Umbilical cord (tissue), 2 donors: ENCODE measurements at places on chromosomes 4 and X.

GRCh38 chr4:183960046-183960420 is 54.9 kb downstream of the STOX2 start:
- peak; percentile 82 for DNase-seq

DNA sequence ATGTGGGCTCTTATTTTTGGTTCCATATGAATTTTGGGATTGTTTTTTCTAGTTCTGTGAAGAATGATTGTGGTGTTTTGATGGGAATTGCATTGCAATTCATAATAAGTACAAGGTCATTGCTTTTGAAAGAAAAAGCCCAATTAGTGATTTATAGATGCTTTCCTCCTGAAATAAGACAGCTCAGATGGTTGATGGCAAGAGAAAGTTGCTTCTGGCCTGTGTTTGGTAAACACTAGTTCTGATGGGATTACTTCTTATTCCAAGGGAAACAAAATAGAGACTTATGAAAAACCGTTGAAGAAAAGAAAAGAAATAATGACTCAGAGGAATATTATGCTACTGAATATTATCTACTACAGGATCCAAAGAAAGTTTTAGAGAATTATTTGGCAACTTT is 144.9 kb downstream of the SPANXA1 start:
- no peak for DNase-seq

DNA sequence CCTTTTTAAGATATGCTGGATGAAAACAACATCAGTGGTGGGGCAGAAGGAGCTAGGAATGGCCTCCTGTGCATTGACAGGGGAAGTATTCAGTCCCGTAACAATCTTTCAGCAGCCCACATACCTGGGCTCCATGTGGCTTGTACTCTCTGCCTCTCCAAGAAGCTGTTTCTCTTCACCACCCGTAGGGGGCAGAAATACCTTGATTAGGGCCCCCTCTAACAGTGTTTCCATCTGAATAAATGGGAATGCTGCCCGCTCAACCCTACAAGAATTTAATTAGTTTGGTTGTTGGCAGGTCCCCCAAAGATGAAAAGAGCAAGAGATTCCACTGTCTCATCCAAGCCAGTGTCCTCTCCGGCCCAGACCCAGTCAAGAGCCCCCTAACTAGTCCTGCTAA is 155.2 kb downstream of the SMIM20 start:
- DNase-seq, result no peak

DNA sequence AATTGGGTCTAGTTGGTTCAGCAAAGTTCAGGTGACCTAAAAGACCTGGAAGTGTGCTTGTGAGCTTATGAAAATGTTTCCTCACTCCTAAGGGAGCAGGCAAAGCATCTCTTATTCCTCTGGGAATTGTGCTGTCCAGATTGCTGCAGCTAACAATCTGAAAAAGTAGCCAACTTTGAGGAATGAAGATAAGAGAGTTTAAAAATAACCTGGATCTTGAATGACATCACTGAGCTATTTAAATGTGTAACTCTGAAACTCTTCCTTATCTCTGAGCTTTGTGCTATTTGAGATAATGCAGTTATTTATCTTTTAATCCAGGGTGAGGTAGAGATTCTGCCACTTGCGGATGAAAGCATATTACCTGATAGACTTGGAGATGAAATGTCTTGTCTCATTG is 384.8 kb downstream of the PPP4R3C start:
- peak; percentile 73 for DNase-seq

GRCh38 chrX:17519358-17519757 is 144.4 kb downstream of the NHS start:
- no peak for DNase-seq

- DNase-seq, result no peak
These were observed 16.8 kb downstream of the ANXA5 start for GRCh38 chr4:121679951-121680350.

DNA sequence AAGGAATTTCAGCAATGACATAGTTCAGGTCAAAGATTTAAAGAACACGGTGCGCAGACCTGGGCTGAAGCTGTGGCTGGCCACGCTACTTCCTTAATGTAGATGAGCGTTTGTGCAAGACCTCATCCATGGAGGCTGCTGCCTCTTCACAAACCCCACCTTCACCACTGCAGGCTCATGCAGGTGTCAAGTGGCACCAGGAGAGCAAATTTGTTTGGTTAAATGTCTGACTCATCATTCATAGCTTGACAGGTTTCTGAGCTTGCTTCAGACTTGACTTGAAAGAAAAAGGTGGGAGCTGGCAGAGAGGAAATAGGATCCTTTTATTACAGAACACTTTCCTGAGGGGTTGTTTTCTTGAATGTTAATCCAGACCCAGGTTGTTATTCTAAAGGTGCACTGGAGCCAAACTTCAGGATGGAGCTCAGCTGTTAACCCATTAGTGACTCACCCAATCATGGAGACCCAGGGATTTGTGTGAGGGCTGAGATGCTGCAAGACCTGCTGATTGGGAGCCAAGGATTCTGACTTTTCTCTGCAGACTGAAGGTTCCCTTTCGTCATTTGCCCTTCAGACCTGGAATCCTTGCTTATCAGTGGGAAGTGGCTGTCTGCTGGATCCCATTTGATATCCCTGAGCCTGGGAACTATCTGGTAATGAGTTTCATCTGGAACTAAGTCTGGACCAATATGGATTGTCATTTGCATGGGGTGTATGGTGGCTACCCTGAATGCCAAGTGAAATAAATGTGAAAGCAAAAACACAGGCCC is 315.3 kb downstream of the PTTG2 start:
- DNase-seq, result no peak

- DNase-seq, result no peak
These were observed at the start of gene ZFYVE28 for GRCh38 chr4:2417765-2418649. Gene ZFYVE28, minus strand, starts transcription at chr4:2418645. Its CDS starts 322 bp downstream, at chr4:2418323.

DNA sequence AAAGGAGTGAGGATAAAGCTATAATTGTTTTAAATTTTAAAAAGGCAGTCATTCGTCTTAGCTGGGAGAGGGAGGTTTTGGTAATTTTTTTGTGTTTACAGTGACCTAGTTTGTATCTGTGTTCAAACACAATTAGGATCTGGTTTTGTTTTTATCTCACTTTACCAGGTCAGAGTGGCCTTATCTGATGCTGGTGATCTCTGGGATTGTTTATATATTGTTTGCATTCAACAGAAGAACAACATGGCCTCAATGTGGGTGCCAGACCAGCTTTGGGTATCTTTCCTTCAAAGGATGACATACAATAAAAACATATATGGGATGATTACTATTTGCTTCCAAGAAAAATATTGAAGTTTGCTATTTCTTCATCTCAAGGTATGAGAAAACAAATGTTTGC is 272.2 kb upstream of the UGT8 start:
- no peak for DNase-seq

DNA sequence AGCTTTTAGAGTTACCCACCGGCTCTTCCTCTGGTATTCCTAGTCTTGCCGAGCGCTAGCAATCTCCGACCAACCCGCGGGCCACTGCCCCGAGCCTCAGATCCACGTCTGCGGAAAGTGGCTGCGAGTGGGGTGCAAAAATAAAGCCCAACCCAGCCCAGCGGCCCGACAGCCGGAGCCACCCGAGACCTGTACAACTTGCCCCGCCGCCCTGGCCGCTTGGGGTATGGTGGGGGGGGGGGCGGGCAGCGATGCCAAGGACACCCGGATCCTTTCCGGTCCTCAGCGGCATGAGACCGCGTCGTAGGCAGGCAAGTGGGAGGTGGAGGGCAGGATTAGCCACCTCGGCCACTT is 1.6 kb downstream of the SLITRK4 start:
- no peak for DNase-seq

DNA sequence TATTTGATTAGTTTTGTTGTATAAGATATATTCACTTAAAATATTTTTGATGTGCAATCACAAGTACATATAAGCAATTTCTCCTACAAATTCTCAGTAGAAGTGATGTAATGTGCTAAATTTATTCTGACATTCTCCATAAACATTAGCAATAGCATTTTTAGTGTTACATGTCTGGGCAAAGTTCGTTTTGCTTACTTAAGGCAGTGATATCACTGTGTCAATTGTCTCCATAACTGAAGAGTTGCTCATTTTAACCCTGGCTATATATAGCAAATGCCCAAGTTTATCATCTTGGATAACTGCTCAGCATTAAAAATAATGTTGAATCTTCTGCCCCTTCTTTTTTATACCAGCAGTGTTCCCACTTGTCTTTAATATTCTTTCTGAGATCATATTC is 340.0 kb upstream of the NDST4 start:
- DNase-seq, result peak; percentile 5

DNA sequence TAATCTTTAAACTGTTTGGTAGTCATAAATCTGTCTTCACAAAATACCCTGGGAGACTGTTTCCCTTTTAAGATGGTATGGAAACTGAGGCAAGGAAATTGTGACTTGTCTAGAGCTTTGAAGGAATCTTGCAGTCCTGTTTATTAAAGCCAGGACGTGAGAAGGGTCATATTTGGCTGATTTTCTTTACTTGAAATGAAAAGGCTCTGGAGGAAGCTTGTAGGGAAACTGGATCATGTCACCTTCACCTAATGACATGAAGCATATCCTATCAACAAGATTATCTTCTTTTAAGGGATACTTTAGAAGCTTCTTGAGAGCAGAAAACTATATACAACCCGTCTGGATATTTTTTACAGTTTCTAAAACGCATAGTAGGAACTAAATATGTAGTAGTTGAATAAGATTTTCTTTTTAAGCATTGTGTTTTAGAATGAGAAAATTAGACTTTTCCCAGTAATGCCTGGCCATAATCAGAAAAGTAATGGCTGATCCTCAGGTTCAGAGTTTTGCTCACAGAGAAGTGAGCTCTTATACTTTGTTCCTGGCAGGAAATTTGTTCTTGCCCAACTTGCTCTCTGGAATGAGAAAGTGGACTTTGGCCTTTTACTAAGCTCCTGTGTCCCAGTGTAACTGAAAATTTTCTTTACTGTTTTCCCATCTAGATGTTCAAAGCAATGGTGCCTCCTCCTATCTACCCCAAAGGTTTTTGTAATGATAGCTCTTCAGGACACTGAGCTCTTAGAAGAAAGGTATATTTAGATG is 136.8 kb upstream of the AFF2 start:
- DNase-seq, result peak; percentile 80

- peak; percentile 54 for DNase-seq
These were observed at the start of gene ARHGEF9 for GRCh38 chrX:63784902-63785707. Gene ARHGEF9, minus strand, starts transcription at chrX:63785214. Its CDS starts 69 bp downstream, at chrX:63785145.

DNA sequence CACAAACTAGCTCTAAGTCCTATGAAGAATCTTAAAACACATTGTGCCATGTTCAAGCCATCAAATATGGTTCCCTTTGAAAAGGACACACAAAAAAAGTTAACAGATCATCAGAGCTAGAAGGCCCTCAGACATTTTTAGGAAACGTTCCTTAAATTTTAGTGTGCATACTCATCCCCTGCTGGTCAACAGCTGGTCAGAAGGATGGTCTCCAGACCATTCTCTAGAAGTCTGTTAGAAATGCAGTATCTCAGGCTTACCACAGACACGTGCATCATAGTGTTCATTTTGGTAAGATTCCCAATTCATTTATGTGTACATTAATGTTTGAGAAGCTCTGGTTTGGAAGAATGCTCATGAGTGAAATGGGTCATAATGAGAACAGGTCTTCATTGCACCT is 523.1 kb downstream of the INPP4B start:
- no peak for DNase-seq

DNA sequence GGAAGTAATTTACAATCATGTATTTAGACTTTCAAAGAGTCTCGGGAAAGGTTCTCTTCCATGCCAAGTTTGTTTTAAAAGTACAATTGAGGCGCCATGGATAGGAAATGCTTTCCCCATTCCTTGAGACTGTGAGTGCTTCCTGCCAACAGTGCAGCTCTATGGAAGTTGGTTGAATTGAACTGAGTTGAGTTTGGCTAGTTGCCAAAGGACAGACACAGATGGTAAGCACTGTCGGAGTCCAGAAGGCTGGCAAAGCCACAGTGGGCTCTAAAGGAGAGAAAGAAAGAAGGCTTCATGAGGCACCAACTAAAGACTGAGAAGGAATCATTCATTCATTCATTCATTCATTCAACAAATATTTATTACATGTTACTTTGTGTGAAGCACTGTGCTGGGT is 4.3 kb upstream of the KCNE5 start:
- DNase-seq, result no peak

- DNase-seq, result no peak
These were observed 750.5 kb downstream of the ADGRL3 start for GRCh38 chr4:61950625-61951024.

DNA sequence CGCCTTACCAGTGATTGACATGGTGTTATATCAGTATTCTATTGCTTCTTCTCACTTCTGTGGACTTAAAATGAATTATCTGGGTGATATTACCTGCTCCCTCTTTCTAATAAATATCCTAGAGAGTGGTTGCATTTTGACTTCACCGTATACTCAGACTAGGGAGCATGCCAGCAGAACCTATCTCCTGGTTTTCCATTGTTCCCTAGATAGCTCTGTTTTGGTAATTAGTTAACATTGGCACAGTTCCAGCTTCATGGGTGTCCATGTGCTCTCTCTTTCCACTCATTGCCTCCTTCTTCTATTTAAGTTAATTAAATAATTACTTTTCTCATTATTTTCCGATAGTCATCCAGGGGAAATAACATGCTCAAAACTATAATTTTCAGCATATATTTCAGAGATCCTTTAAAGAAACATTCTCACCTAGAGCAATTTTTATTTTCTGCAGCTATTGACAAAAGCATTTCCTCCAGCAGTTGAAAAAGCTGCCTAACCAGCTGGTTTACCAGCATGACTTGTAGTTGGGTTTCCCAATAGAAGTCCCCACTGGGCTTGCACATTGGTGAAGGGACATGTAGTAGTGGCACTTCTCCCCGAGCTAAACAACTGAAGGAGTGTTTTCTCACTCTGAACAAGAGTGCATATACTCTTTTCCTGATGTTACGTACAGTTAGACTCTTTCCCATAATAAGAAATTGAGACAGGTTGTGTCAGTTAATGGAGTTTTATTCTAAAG is 27.9 kb upstream of the PAPSS1 start:
- no peak for DNase-seq

- DNase-seq, result no peak
These were observed 15.6 kb downstream of the SRPX start for GRCh38 chrX:38205039-38205438.

GRCh38 chr4:145093638-145094037 is 4.4 kb downstream of the ANAPC10 start:
- no peak for DNase-seq

DNA sequence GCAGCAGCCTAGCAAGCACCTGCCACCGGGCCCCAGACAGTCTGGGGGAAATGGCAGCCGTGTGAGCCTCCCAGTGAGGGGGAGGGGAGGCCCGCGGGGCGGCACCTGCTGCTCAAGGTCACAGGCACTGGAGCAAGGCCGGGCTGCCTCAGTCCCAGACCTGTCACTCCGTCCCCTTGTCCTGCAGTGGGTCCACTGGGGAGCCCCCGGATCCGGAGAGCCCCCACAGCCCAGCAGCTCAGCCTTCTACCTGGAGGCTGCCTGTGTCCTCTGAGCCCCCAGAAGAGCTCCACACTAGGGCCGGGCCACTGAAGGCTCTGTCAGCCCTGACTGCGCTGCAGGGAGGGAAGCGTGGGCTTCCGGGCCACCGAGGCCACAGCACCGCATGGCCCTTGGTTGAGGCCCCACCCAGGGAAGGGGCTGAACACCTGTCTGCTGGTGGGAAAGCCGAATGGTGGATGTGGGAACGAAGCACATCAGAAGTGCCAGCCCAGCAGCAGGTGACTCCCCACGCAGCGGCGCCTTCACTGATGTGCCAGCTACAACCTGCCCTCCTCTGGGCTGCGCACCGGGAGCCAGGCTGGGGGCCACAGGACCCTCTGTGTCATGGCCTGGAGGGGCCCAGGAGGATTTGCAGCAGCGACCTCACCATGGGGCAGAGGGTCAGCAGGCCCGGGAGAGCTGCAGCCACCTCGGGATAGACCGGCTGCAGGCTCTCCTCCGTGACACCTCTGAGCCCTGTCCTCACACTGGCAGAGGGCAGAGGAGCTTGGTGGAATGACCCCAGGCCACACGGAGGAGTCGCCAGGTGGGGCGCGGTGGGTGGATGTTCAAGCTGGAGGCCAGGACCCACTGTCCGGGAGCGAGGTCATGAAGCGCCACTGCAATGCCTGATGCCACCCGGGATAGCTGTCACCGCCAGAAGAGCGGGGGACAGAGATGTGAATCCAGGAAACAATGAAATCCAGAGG is 35.0 kb upstream of the MXD4 start:
- DNase-seq, result no peak
